ENCODE measurements at places on chromosomes 11 and 22. TPM values are rescaled to one million over a fixed set of nuclear protein-coding genes. Genes with fewer than 3 reads are reported as not detected.

The PNPLA5 gene
- 0.13 TPM for polyA plus RNA-seq

The USH1C gene
- 81.6 TPM for polyA plus RNA-seq

DNA sequence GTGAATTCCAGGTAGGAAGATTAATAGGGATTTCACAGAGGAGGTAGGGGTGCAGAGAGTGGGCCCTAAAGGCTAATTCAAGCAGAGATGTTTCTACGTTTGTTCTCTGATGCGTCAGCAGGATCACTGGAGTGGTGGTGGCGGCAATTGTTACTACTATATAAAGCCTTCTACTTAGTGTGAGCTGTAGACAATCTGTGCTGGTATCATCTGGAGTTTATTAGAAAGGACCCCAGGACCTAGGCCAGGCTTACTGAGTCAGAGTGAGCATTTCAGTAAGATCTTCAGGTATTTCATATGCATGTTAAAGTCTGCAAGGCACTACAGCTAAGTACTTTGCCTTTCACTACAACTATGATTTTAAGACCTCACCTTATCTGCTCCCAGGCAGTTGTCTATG lies 59.5 kb downstream of the USP35 start:
- no peak for DNase-seq

DNA sequence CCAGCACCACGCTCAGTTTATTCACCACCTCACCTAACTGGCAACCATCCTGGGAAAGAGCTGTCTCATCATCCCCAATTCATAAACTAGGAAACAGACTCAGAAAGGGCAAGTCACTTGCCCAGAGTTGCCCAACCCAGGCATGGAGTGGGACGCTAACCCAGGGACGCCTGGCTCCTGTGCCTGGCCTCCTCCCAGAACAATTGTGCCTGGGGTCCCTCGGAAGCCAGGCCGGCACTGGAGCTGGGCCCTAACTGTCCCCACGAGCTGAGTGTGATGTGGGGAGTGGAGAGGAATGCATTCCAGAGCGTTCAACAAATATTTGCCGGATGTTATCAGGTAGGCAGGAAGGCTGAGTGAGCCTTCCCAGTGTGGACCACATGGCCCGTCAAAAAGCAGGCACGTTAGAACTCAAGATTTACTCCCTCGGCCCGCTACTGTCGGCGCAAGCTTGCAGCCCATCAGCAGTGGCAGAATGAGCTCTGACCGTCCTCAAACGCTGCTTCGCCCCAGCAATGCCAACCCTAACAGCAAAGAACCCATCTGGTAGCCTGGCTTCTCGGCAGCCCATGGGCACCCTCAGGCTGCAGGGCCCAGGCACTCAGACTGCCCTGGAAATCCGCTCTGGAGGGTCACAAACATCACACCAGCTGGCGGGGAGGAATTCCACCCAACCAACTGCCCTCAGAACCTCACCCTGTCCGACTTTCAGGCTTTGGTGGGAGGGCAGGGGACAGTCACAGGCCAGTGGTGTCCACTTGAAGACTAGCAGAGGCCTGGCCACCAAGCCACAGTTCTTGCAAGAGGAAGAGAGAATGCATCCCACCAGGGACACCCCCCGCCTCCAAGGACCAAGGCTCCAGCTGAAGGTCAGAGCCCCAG lies 35.6 kb downstream of the MYH9 start:
- DNase-seq: no peak

The SYCE3 gene
- polyA plus RNA-seq: not detected

DNA sequence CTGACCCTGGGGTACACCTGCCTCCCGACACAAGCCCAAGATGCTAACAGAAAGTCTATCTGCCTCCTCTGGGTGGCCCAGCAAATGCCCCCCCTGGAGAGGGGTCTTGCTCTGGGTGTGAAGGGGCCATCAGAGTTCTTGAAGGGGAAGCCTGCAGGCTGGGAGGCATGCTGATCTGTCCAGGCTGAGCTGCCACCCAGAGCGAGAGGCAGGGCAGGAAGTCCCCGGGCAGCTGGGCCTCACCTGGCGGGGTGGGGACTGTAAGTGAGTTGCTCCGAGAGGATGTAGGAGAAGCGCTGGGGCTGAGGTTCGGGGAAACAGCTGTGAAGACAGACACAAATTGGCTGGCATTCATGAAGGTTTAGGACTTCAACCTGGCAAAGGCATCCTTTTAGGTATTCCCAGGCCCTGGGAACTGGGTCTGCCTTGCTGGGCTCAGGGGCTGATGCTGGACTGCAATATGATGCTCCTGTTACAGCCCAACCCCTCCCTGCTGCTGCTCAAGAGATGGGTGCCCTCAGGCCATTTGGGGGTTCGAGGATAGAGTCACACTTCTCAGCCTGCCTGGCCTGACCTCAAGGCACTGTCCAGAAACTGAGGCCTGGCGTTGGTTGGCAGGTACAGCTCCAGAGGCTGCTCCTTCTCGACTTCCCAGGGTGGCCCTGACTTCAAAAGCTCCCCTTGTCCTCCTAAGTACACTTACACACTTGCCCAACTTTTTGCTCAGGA lies 60.2 kb upstream of the LYVE1 start:
- DNase-seq: no peak

All from left renal cortex interstitium (tissue), 4 donors.